ENCODE measurements at places on chromosomes 1 and 21.

DNA sequence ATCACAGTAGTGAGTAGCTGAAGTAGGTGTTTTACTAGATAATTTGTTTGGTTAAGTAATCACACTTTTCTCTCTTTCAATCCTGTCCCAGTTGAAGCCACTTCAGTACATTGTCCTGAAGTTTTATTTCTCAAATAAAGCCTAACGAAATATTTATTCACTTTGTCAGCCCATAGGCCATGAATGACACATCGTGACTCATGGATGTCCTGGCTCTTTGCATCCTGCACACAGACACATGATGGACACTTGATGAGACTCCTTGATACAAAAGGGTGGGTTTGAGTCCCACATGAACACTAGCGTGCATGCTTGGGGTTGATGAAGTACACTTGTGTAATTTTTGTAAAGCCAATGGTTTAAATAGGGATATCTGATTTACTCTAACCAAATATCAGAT lies 22.7 kb upstream of the LAMC2 start:
- DNase-seq = peak; percentile 99

- DNase-seq = no peak
Measured at GRCh38 chr1:19804831-19805251, 5.1 kb upstream of the TMCO4 start.

GRCh38 chr21:25126564-25126963 lies 480.7 kb downstream of the MRPL39 start:
- DNase-seq = no peak

DNA sequence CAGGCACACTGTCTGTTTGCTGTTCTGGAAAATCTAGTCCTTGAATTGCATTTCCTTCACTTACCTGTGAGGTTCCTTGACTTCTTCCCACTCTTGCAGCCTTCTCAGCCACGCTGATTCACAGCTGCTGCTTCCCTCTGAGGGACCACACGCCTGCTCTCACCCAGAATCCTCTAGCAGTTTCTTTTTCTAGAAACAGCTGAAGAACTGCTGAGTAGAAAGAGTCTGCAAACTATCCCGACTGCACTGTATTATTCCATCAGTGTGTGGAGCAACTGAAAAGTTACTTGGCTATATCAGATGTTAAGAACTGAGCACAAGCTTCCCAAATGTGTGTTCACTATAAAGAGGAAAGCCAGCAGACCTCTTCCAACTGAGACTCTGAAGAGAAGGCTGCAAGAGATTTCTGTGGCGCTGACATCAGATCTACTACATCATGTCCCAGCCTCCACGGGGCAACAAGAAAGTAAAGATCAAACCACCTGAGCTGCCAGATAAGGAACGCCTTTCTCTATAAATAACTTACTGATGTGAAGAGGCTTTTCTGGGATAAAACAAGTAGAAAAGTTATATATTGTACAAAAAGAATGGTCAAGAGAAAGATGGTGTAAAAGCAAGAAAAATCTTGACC lies 226.6 kb downstream of the RERE start:
- peak; percentile 43 for DNase-seq

- no peak for DNase-seq
Measured at GRCh38 chr1:52727114-52727586, 897 bp downstream of the ZYG11B start.

GRCh38 chr21:36709030-36709867 lies 10.3 kb downstream of the SIM2 start:
- no peak for DNase-seq

- DNase-seq = no peak
Measured at GRCh38 chr1:248471154-248471553, 2.0 kb upstream of the OR2T3 start.

DNA sequence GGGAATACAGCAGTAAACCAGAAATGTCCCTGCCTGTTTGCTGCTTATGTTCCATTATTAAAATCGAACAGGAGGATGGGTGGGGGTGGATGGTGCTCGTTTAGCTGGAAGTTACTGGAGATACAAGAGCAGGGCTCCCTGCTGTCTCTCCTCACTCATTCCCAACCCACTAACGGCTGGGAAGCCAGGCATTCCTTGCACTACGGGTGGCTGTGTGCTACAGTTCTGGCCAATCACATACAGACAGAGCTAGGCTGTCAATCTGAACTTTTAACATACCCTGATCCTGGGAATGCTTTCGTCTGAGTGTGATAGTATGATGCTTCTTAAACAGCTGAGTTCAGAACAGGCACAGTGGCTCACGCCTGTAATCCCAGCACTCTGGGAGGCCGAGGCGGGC lies 7.0 kb downstream of the SIPA1L2 start:
- DNase-seq = no peak

GRCh38 chr1:81617308-81617967 lies 183.3 kb upstream of the ADGRL2 start:
- DNase-seq = no peak

- no peak for DNase-seq
Measured at GRCh38 chr21:33950431-33951079, 35.0 kb upstream of the ATP5PO start.

- DNase-seq = no peak
Measured at GRCh38 chr1:46665983-46666382, 2.2 kb downstream of the ATPAF1 start.

DNA sequence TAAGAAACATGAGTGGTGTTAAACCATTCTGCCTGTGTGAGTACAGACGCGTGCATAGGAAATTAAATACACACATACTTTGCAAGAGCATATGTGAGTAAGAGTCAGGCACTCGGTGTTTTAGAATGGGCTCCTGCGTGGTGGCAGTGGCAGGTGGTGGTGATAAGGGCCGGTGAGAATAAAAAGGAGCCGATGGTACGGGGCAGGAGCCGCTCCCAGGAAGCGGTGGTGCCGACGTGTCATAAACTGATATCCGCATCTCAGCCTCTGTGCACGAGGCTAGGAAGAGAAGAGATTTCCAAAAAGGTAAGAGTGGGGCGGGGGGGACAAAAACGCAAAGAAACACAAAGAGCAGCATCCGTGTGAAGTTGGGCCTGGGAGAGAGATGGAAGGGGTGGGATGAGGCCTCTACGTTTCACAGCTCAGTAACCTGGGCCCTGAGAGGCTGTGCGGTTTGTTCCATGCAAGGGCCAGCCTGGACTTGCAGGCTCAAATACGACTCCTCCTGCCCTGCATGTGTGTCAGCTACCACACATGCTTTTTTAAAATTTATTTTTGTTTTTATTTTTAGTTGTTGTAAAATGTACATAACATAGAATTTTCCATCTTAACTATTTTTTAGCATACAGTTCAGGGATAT lies 127.7 kb upstream of the COL6A1 start:
- no peak for DNase-seq

- DNase-seq = no peak
Measured at GRCh38 chr1:150066838-150067183, 765 bp upstream of the VPS45 start.

DNA sequence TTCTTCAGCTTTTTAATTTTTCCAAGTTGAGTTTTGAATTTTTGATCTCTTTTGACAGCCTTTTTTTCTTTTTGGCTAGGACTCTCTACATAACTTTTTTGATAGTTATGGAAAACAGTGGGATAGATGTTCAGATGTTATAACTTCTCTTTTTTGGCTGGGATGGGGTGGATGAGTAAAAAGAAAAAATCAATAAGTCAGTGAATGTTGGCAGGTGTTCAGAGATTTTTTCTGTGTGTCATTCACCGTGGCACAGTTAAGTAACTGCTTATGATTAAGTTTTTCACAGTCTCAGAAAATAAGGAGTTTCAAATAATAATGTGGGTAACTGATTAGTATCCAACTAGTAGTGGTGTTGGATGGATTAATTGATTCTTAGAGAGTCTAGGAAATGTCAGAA lies 24.0 kb downstream of the HS2ST1 start:
- DNase-seq = no peak

DNA sequence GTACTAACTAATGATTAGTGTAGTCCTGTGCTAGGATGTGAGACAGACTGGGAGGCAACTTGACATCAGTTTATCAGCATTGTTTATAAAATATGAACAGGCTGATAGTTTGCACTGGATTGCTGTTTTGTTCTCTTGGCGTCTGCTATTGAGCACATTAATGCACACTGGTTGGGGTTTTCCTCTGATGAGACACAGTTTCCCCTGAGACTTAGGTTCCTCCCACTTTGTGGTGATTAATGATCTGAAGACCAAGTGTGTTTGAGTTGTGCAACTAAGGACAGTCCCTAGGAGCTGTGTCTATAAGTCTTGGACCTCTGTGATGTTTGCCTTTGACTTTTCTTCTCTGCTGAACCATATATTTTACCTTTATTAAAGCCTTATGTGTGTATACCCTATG lies 1015.4 kb downstream of the AMY1C start:
- DNase-seq = no peak

GRCh38 chr1:156901966-156902915 lies 8.7 kb downstream of the PEAR1 start:
- no peak for DNase-seq

GRCh38 chr1:199307496-199308264 lies 668.8 kb downstream of the PTPRC start:
- no peak for DNase-seq

GRCh38 chr1:16521288-16521583 lies 7.2 kb upstream of the RNU1-1 start:
- DNase-seq = no peak

GRCh38 chr21:32459972-32460371 lies 47.5 kb downstream of the EVA1C start:
- no peak for DNase-seq

- no peak for DNase-seq
Measured at GRCh38 chr1:19712928-19713327, 48.3 kb downstream of the HTR6 start.

- DNase-seq = no peak
Measured at GRCh38 chr1:151512326-151512725, 1.1 kb downstream of the CGN start.

- no peak for DNase-seq
Measured at GRCh38 chr1:94623560-94624148, 82.1 kb upstream of the F3 start.

GRCh38 chr1:201186192-201186591 lies 4.4 kb upstream of the IGFN1 start:
- DNase-seq = no peak

DNA sequence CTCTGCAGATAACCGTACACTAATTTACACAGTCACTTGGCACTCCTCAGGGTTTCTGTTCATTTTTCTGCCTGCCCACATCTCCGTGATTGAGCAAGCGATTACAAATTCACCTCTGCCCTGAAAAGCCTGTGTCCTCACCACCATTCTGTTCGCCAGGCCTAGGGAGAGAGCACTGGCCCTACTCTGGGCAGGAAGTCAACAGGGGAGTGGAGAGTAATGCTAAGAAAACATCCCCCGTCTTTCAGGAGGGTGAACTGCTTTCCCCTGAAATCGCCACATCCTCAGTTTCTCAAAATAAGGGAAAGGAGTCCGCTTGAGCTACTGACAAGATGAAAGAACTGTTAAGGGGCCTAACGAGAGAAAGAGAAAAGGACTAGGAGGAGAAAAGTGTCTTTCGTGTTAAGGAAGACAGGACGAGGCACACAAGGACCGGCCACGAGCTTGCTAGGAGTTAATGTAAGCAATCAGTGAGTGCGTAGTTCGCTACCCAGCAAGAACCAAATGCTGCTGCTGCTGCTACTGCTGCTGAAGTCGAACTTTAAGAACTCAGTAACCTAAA lies 632 bp downstream of the PEX19 start:
- DNase-seq = peak; percentile 62

- peak; percentile 88 for DNase-seq
Measured at GRCh38 chr1:26799479-26800142, 11.9 kb downstream of the PIGV start.

DNA sequence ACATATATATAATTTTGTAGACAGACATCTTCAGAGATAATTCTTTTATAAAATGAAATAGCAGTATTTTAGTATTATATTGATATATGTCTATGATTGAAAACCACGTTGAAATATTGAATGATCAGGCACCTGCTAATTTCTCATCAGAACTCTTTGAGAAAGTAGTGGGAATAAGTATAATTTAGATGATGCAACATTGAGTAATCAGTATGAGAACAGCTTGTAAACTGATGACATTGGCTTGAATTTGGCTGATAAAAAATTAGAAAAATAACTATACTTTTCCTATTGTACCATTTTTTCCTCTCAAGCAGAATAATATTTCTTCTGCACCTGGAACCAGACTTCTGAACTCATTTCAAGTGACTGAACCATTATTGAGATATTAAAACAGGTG lies 1316.8 kb downstream of the NCAM2 start:
- DNase-seq = no peak

- no peak for DNase-seq
Measured at GRCh38 chr1:32709075-32709474, 6.5 kb upstream of the SYNC start.

DNA sequence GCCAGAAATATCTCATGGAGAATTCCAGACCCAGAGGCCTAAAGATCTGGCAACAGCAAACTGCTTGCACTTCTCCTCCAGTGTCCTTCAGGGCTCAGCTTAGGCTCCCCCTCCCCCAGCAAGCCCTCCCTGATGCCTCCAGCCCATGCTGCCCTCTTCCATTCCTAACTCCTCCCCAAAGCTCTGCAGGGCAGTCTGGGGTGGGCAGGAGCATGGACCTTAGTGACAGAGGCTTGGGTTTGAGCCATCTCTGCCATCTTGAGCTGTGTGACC lies 436.8 kb downstream of the PTPRU start:
- DNase-seq = no peak
